ENCODE measurements at places on chromosomes 2 and 18. TPM values are rescaled to one million over a fixed set of nuclear protein-coding genes. Genes with fewer than 3 reads are reported as not detected.

DNA sequence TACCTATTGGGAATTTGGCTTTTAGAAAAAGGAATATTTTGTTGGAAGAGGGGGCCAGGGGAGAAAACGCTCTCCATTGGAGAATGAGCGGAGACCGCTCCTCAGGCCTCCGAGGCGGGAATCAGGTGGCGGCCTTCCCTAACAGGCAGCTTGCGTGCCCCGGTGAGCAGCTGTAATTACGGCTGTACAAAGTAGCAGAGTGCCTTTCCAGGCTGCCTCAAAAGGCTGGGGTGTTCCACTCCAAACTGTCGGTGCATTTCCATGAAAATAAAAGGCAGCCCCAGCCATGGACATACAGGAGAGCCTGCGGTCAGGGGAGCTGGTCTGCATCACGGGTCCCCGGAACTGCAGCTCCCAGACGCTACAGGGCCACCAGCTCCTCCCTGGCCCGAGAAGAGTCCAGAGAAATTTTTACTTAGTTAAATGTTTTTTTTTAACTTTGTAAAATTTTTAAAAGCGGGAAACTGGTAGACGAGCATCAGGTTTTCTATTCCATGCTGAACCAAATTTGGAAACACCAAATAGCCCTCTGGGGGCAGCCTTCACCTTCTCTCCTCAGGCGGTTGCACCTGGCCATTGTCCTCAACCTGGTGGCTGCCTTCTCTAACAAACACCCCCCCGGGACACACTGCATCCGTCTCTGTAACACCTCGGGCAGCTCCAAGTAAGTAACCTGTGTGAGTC, 209.3 kb upstream of the SALL3 start:
- DNase-seq, result no peak

GRCh38 chr2:179341152-179341866, 76.7 kb upstream of the SESTD1 start:
- DNase-seq, result no peak

- peak; percentile 17 for DNase-seq
Observed at GRCh38 chr2:227035711-227036367, 128.2 kb downstream of the COL4A4 start.

DNA sequence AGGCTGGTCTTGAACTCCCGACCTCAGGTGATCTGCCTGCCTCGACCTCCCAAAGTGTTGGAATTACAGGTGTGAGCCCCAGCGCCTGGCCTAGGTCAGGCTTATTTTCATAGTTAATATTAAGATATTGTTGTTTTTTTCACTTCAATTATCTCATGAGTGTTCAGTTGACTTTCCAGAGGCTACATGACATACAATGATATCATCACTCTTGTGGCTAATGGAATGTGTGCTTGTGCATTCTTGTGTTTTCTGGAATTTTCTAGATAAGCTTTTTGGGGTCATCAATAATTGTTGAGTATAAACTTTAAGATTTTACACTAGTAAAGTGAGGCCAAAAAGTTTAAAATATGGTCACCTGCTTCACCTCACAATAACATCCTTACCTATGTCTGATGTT, 180.9 kb downstream of the FIGN start:
- no peak for DNase-seq

DNA sequence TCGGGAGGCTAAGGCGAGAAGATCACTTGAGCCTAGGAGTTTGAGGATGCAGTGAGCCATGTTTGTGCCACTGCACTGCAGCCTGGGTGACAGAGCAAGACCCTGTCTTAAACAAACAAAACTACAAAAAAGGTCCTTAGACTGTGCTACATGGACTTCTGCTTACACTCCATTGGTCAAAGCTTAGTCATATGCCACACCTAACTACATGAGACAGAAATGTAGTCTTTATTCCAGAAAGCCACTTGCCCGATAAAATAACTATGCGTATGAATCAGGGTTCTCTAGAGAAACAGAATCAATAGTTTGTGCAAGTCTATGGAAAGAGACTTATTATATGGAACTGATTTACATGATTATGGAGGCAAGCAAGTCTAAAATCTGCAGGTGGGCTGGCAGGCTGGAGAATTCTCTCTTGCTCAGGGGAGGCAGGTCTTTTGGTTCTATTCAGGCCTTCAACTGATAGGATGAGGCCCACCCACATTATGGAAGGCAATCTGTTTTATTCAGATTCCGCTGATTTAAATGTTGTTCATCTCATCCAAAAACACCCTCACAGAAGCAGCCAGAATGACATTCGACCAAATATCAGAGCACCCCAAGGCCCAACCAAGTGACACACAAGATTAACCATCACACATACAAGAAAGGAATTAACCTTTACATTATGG, 114.4 kb upstream of the SIX2 start:
- no peak for DNase-seq

DNA sequence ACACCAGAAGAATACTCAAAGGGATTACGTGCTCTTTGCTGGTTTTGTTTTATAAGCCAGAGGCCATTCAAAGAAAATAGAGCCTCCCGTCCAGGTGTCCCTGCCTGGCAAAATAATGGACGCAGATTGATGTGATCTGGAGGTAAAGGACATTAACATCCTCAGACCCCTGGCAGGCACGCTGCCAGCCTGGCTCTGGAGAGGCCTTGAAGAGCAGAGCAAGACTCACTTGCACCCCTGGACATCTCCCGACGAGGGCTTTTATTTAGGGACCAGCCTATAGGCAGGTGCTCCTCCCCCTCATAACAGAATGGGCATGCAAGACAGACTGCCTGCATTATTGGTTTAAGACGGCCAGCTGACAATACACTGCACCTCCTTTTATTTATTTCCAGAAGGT, 291.3 kb downstream of the BCL11A start:
- no peak for DNase-seq

- DNase-seq, result no peak
Observed at GRCh38 chr2:120468136-120468535, 122.2 kb downstream of the INHBB start.

GRCh38 chr2:101356521-101356920, 30.8 kb downstream of the CREG2 start:
- no peak for DNase-seq

GRCh38 chr2:223901854-223902253, 43.3 kb downstream of the WDFY1 start:
- DNase-seq, result peak; percentile 13

- DNase-seq, result peak; percentile 46
Observed at GRCh38 chr2:159903443-159904126, 105.6 kb upstream of the CD302 start.

GRCh38 chr2:236608710-236609109, 39.1 kb downstream of the ACKR3 start:
- DNase-seq, result no peak

DNA sequence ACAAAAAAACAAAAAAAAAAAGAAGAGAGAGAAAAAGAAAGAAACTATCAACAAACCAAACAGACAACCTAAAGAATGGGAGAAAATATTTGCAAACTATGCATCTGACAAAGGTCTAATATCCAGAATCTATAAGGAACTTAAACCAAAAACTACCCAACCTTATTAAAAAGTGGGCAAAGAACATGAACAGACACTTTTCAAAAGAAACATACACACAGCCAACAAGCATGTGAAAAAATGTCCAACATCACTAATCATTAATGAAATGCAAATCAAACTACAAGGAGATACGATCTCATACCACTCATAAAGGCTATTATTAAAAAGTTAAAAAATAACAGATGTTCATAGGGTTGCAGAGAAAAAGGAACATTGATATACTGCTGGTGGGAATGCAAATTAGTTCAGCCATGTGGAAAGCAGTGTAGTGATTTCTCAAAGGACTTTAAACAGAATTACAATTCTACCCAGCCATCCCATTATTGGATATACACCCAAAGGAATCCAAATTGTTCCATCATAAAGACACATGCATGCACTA, 7.2 kb upstream of the POLE4 start:
- no peak for DNase-seq

- no peak for DNase-seq
Observed at GRCh38 chr2:193885419-193885818, 1690.7 kb upstream of the TMEFF2 start.

DNA sequence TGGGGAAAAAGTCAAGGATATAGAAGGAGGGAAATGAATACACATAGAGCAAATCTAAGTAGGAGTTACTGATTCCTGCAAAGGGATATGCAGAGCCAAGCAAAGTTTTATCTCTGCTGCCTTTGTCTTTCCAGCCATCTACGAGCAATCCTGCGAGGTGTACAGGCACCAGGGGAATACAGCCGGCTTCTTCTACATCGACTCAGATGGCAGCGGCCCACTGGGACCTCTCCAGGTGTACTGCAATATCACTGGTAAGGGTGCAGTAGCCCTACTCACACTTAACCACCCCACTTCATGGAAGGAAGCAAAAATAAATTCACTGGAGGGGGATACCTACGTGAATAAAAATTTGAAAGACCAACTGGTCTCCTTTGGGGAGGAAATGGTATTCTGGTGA, 584.6 kb downstream of the CNTNAP5 start:
- DNase-seq, result no peak

GRCh38 chr2:32884346-32884745, 62.4 kb upstream of the LTBP1 start:
- no peak for DNase-seq

DNA sequence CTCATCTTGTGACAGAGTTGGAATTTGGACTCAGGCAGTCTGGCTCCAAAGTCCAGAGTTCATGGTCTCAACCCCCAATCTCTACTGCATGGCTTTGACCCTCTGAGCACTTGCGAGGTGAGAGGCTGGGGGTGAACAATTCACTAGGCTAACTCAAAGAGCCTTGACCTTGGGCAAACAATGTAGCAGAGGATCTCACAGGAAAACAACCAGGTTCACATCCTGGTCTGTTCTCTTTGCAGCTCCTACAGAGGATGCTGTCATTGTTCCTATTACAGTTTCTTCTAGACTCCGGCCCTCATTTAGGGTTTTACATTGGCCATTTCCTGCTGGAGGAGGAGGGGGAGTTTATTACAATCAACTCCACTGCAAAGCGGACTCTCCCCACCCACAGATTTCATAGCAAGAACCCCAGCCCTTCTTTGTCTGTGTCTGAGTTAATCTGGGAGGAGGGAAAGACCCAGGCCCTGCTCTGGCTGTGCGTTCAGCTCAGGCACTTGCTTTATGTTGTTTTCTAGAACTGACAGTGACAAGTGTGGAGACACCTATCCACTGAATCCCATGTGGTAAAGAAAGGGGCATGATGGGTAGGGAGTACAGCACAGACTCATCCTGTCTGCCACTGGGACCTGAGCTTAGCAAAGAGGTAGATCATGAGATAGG, 101.6 kb downstream of the LBH start:
- DNase-seq, result no peak

DNA sequence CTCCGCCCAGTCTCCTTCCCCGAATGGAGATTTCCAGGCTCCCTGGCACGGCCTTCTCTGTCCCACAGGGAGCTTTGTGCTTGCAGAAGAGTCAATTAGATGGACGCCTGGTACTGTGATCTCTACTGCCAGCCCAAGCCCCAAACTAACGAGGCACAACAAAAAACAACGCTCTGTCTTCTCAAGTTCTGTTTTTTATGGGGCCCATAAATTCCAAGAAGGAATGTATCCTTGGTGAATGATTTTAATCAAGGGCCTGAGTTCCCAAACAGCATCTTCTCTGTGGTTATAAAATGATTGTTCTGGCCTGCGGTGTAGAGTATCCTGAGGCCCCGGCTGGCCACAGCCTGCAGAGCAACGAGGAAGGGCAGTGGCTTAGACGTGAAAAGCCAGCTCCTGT, 219.5 kb downstream of the CLIP4 start:
- no peak for DNase-seq

The NT5C1B gene
- total RNA-seq, result not detected

The HAUS1 gene
- 7.1 TPM for total RNA-seq

The AQP12B gene
- not detected for total RNA-seq

The CEBPZOS gene
- total RNA-seq, result 11.2 TPM

The UGT1A8 gene
- total RNA-seq, result 7.2 TPM

The DLGAP1 gene
- 1.3 TPM for total RNA-seq

The NYAP2 gene
- total RNA-seq, result 0.18 TPM

The ANKRD53 gene
- not detected for total RNA-seq

The EMILIN1 gene
- total RNA-seq, result 208 TPM

The PCARE gene
- not detected for total RNA-seq
